ENCODE measurements at places on chromosomes 7 and 10.

GRCh38 chr10:24385776-24386175, 176.8 kb downstream of the KIAA1217 start:
- no peak for DNase-seq

GRCh38 chr10:75651417-75651816, 220.0 kb downstream of the LRMDA start:
- no peak for DNase-seq

GRCh38 chr7:79977481-79977880, 157.2 kb upstream of the GNAI1 start:
- DNase-seq = no peak

DNA sequence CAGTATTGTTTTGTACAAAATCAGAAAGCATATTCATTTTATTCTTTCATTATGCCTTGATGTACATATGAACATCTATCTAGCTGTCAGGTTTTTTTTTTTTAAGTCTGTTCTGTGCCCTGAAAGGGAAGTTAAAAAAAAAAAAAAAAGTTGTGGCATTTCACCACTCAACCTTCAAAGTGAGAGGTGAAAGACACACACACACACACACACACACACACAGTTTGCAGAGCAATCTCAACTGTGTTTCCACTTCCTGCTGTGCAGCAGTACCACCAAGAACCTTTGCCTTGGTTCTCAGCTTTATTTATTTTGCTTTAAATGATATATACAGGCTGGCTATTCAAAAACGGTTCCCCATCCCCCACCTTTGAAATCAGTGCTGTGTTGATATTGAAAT, 955.6 kb downstream of the GATA3 start:
- DNase-seq = no peak

DNA sequence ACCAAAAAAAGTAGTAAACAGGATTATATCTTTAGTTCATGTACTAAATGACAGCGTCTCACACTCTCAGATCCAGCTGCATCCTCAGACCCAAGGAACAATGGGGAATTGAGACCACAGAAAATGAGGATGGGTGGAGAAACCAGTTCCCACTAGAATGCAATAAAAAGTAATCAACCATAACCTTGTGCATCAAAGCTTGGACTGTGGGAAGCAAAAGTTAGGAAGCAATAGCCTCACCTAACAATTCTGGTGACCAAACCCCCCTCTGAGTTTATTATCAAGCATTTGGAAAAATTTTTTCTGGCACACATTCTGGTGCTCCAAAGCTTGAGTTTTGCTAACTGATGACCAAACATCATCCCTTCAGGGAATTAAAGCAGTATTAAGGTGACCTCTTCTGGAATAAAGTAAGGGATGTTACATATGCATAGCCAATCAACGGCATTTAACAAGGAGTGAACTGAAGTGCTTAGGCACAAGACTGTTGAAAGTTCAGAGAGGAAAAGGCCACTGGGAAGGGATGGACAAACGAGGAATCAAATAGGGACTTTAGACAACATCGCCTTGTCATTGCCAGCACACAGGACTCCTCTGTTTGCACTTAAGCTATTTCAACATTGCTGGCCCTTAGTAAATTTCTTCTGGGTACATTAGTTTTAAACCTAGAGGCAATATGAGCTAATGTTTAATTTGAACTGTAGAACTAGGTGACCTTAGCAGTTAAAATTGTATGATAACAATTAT, 1.2 kb upstream of the MAT1A start:
- no peak for DNase-seq

DNA sequence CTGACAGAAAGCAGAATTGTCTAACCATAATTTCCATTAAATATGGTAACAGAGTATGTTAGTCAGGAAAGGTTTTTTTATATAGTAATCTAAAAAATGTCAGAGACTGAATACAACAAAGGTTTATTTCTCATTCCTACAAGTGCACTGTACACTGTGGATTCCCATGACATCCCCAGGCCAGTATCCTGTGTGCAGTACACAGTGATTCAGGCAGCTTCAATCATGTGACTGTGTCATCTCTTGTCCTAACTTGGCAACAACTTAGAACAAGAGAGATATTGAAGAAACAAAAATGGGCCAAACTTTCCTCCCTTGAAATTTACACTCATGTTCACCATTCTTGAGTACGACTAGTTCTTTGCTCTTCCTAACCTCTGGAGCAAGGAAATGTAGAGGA, 189.8 kb upstream of the SEMA3A start:
- no peak for DNase-seq

DNA sequence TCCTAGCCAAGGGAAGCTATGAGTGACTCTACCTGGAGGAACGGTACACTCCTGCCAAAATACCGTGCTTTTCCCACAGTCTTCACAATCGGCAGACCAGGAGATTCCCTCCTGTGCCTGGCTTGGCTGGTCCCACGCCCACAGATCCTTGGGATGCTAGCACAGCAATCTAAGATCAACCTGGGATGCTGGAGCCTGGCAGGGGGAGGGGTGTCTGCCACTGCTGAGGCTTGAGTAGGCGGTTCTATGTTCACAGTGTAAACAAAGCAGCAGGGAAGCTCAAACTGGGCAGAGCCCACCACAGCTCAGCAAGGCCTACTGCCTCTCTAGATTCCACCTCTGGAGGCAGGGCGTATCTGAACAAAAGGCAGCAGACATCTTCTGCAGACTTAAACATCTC, 295.3 kb downstream of the ELMO1 start:
- DNase-seq = no peak

DNA sequence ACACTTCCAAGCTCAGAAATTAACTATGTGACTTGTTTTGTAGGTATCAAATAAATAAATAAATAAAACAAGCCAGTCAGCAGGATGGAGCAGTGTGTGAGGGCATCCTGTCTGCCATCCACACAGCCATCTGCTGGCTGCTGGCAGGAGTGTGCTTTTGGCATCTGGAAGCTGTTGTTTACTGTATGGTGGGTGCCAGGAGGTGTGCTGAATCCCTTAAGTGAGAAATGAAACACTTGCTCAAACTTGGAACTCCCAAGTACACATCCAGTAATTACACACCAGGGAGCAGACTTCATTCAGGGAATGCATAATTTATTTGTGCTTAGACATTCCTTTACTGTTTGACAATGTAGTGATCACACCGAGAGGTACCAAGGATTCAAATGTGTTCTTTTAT, 16.9 kb upstream of the TAX1BP1 start:
- no peak for DNase-seq
